Karpas-422 (cell line): ENCODE measurements at places on chromosomes 11 and 22. TPM values are rescaled to one million over a fixed set of nuclear protein-coding genes. Genes with fewer than 3 reads are reported as not detected.

Gene DENND6B
- total RNA-seq, result 0.90 and 2.7 TPM in 2 replicates

Gene CARD16
- 16.4 and 18.0 TPM in 2 replicates for total RNA-seq

Gene PTPRCAP
- total RNA-seq, result 161 and 348 TPM in 2 replicates

Gene HOATZ
- not detected in 2 replicates for total RNA-seq

Gene TENM4
- total RNA-seq, result 0.87 TPM in 1 of 2 replicates, not detected in the other

Gene ANKRD49
- total RNA-seq, result 60.8 and 112 TPM in 2 replicates

Gene OSM
- total RNA-seq, result not detected in 2 replicates

Gene OR52I1
- total RNA-seq, result not detected in 2 replicates

Gene CNIH2
- 0.34 and 6.6 TPM in 2 replicates for total RNA-seq

Gene DDTL
- 5.2 and 6.0 TPM in 2 replicates for total RNA-seq

Gene OR10S1
- total RNA-seq, result not detected in 2 replicates

Gene APOBEC3H
- total RNA-seq, result not detected in 2 replicates

Gene ALX4
- not detected in 2 replicates for total RNA-seq

Gene C11orf71
- 7.1 and 11.4 TPM in 2 replicates for total RNA-seq

Gene SLCO2B1
- not detected in 2 replicates for total RNA-seq

Gene MTMR3
- total RNA-seq, result 11.3 and 12.5 TPM in 2 replicates

Gene POTEH
- not detected in 2 replicates for total RNA-seq

Gene TMEM151A
- not detected in 2 replicates for total RNA-seq

Gene C22orf31
- not detected in 2 replicates for total RNA-seq

Gene MS4A3
- not detected in 2 replicates for total RNA-seq

Gene UEVLD
- total RNA-seq, result 10.4 and 14.8 TPM in 2 replicates

Gene HPS4
- total RNA-seq, result 42.1 and 46.1 TPM in 2 replicates

Gene OTOG
- total RNA-seq, result not detected in 2 replicates

Gene P2RX6
- total RNA-seq, result 1.6 and 2.0 TPM in 2 replicates

Gene APOL1
- total RNA-seq, result 0.14 TPM in 1 of 2 replicates, not detected in the other

Gene FZD4
- total RNA-seq, result 1.8 and 1.9 TPM in 2 replicates

Gene GLYATL1
- total RNA-seq, result not detected in 2 replicates

Gene ARAP1
- 76.1 and 103 TPM in 2 replicates for total RNA-seq

Gene ACTN3
- total RNA-seq, result not detected in 2 replicates

Gene SYCE3
- not detected in 2 replicates for total RNA-seq
